ENCODE measurements at places on chromosomes 1 and 21. TPM values are rescaled to one million over a fixed set of nuclear protein-coding genes. Genes with fewer than 3 reads are reported as not detected.

The KCND3 gene
- total RNA-seq: not detected

The HSD3B1 gene
- not detected for total RNA-seq

The TAS1R1 gene
- not detected for total RNA-seq

The RPE65 gene
- total RNA-seq: not detected

The CACNA1S gene
- total RNA-seq: not detected

All from activated CD4-positive, alpha-beta T cell treated with anti-CD3 and anti-CD28 coated beads for 36 hours (primary cell).